ENCODE measurements at places on chromosomes 2 and 18.
A peak's percentile ranks its signal among the peaks of the same experiment; 100 is the strongest.

DNA sequence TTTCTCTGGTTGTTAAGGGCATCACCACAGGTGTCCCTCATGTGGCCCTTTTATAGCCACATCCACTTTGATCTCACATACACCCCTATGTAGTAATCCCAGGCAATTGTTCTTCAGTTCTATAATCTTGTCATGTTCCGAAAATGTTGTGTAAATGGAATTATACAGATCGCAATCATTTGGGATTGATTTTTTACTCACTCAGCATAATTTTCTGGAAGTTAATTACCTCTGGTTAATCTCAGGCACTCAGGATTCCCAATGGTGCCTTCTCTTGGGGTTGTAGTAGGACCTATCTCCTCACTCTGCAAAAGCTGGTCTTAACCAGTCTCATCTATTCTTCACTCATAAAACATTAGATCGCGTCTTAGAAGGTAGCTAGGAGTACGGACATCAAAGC, 1549.6 kb upstream of the DDX18 start:
- no peaks in the 10 kb centered on the region for H3K36me3 ChIP-seq
- no peak for DNase-seq
- H3K4me3 ChIP-seq = no peak overlapping the region
- H3K27me3 ChIP-seq = no peaks in the 10 kb centered on the region

- DNase-seq = no peak
- no peak overlapping the region for H3K27ac ChIP-seq
- H3K4me3 ChIP-seq = no peak overlapping the region
- peaks cover 3% of the 10 kb centered on the region for H3K4me1 ChIP-seq
These were observed 58.1 kb downstream of the NCKAP1 start for GRCh38 chr2:182980115-182980514.

GRCh38 chr2:149394864-149395263, 64.5 kb downstream of the LYPD6 start:
- no peak overlapping the region for H3K27ac ChIP-seq
- H3K36me3 ChIP-seq = no peaks in the 10 kb centered on the region
- peaks cover 6% of the 10 kb centered on the region for H3K27me3 ChIP-seq
- H3K4me3 ChIP-seq = no peak overlapping the region
- no peak for DNase-seq

DNA sequence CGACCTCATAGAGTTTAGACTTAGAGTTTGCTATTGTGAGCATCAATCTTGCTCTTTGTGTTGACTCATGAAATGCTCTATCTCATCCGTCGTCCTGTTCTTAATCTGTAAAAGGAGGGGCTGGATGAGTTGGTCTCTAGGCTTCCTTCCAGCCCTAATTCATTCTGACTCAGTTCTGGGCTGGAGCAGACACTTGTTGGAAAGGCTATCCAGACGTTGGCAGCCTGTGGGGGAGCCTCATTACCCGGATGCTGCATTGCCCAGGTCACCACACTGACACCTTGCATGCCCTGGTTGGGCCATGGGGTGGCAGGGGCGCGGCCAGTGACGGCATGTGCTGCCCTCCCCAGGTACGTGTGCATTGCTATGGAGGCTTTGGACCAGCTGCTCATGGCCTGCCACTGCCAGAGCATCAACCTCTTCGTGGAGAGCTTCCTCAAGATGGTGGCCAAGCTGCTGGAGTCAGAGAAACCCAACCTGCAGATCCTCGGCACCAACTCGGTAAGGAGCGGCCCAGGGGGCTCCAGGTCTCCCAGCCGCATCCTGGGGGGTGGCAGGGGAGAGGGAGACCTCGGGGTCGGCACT, 61.5 kb downstream of the EFR3B start:
- no peak overlapping the region for H3K4me3 ChIP-seq
- no peaks in the 10 kb centered on the region for H3K27me3 ChIP-seq
- no peak overlapping the region for H3K27ac ChIP-seq
- no peaks in the 10 kb centered on the region for H3K4me1 ChIP-seq
- H3K36me3 ChIP-seq = no peaks in the 10 kb centered on the region
- no peak for DNase-seq

DNA sequence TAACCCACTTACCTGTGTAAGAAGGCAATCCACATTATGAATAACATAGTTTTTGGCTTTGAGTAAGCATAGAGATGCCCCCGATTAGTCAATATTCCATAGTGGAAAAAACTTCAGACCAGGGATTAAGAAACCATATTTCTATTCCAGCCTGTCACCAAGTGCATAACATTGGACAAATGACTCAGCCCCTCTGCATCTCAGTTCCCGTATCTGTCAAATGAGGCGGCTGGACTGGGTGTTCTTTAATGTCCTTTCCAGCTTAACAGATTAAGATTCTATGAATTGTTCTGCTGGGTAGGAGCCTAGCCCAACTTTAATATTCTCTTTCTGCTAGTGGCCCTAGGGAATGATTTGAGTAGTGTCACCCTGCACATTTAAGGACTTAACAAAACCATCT, 11.8 kb upstream of the FTCDNL1 start:
- peaks cover 27% of the 10 kb centered on the region for H3K27me3 ChIP-seq
- no peak overlapping the region for H3K27ac ChIP-seq
- H3K36me3 ChIP-seq = no peaks in the 10 kb centered on the region
- no peak for DNase-seq
- H3K4me3 ChIP-seq = no peak overlapping the region

DNA sequence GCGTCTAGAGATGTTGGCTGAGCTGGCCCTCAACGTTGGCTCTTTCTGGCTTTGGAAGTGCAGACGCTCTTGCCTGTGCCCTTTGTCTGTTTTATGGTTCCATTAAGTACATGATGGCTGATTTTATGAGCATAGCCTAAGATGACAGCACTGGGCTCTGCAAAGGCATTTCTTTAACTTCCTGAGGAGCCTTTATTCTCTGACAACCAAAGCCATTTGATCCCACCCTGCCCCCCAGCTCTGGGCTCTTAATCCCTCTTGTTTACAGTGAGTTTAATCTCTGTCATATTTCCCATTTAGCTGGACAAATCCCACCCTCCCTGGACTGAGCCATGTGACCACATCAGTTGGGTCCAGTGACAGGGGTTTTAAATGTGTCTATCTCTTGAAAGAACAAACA, 195.9 kb downstream of the ACKR3 start:
- H3K4me3 ChIP-seq = no peak overlapping the region
- no peak for DNase-seq
- no peaks in the 10 kb centered on the region for H3K36me3 ChIP-seq
- H3K27me3 ChIP-seq = peaks cover 3% of the 10 kb centered on the region
- no peaks in the 10 kb centered on the region for H3K4me1 ChIP-seq

DNA sequence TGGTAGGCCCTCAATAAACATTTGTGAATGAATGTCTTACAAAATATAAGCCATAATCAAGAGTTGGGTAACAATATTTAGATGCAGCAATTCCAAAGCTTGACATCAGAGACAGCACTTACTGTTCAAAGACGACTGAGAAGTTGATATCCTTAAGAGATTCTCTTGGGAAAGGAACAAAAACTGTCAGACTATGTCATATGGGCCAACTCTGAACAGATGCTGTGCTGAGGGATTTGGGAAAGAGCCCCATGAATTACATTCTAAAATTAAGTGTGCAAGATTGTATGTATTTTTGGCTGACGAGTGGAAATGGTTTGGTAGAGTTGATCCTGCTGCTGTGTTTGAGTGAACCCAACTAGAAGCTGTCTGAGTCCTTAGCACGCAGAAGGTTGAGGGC, 250.7 kb upstream of the LINC00305 start:
- no peaks in the 10 kb centered on the region for H3K27me3 ChIP-seq
- H3K36me3 ChIP-seq = no peaks in the 10 kb centered on the region
- no peak overlapping the region for H3K27ac ChIP-seq
- H3K4me1 ChIP-seq = no peaks in the 10 kb centered on the region

DNA sequence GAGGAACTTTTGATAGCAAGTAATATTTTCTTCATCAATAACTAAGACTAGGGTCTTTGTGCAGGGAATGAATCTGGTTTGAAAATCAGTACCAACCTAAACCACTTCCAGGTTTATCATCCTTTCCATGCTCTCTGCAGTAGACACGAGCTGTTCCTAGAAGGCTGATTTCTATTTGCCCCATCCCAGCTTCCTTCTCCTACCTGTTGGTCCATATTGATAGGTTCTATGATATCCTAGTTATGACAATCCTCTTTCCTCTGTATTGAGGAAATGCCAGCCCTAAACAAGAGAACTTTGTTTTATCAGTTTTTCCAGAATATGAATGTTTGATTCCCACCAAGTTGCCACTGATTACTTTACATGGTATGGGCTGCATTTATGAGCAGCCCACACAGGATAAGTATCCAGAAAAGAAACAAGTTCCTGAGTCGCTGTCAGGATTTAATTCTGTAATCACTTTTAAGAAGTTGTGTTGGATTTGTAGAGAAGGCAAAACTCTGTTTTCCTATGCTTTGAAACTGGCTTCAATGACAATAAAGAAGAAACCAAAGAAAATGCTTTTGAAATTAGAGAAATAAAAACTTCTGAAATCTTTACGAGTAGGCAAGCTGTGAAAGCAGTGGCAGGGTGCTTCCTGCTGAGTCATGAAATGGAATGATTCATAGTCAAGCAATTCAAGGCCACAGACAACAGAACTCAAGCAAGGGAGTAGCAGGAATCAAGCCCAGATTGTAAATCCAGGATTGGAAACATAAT, 37.3 kb upstream of the TANK start:
- H3K4me3 ChIP-seq = no peak overlapping the region
- H3K27me3 ChIP-seq = no peaks in the 10 kb centered on the region
- peak; percentile 31 for DNase-seq
- H3K27ac ChIP-seq = no peak overlapping the region
- peaks cover 12% of the 10 kb centered on the region for H3K4me1 ChIP-seq

DNA sequence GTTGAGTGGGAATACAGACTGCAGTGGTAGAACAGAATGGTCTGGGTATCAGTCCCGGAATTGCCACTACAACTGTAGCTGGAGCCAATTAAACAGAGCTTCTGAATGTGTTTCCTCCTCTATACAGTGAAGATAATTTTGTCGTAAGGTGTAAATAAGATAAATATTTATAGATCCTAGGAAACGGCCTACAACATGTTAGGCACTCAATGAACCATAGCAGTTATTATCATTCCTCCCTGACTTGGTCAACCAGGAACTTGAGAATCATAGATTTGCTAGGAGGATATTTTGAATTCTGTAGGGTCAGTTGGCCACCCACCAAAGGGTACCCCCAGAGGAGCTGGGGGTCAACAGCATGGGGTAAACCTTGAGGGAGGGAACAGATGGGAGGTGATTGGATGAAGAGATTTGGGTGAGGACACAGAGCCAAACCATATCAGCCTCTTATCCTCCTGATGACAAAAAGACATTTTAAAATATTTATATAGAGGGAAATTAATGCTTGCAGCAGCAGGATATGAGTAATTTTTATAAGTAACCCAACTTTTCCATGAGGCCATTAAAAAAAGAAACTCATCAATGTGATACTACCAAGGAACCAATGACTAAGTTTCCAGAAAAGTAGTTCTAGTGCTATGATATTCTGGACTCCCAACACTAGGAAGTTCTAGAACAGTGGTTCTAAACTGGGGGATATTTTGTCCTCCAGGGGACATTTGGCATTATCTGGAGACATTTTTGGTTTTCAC, 4.0 kb downstream of the DHRS9 start:
- no peaks in the 10 kb centered on the region for H3K36me3 ChIP-seq
- H3K27me3 ChIP-seq = peaks cover 3% of the 10 kb centered on the region
- H3K4me3 ChIP-seq = no peak overlapping the region
- H3K4me1 ChIP-seq = peaks cover 8% of the 10 kb centered on the region
- H3K27ac ChIP-seq = no peak overlapping the region
